ENCODE measurements at places on chromosomes 7 and 10.
A peak's percentile ranks its signal among the peaks of the same experiment; 100 is the strongest.

GRCh38 chr7:95041031-95041430 is 133.6 kb downstream of the PPP1R9A start:
- no peak for DNase-seq

GRCh38 chr10:124665980-124666379 is 78.2 kb downstream of the FAM53B start:
- DNase-seq, result no peak

- DNase-seq, result no peak
These were observed 946.3 kb downstream of the CNTNAP2 start for GRCh38 chr7:147062897-147063296.

DNA sequence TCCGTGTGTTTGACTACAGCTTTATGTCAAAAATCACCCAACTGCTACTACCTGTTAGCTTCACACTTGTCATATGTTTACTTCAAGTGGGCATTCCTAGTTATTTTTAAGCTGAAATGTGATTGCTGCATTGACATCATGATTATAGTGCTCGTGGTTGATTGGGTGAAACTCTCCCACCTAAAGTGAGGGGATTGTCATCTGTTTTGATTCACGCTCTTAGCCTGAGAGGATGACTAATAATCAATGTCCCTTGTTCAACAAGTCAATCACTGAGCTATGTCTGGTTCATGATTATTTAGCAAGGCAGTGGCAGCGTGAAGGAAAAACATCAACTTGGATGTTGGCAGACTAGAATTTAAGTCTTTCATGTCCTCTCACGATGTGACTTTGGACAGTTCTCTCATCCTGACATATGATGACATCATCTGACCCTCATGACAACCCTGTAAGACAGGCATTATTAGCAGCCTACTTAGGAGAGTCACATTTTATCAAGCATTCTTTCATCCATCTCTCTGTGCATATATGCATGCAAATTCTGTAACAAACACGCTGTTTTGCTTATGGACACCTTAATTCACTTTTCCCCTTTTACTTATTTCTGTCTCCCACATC is 352.6 kb upstream of the ZMIZ1 start:
- DNase-seq, result no peak

DNA sequence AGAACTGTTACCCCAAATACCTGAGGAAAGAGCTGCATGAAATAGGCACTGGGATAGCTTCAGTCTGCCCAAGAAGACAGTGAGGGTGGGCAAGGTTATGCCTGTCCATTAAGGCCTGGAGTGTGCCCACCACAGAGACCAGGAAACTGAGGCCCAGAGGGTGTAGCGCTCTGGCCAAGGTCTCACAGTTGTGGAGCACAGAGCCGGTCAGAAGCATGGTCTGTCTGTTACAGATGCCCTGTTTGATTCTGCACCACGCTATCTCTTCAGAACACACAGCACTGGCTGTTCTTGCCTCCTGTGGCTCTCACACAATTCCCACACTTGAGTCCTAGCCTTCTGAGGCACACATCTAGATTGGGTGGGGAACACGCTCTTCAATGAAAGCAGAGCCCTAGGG is 261.4 kb downstream of the GRID1 start:
- DNase-seq, result no peak

GRCh38 chr7:155918720-155919390 is 106.6 kb upstream of the SHH start:
- DNase-seq, result no peak

GRCh38 chr10:29257106-29257783 is 31.6 kb upstream of the LYZL1 start:
- DNase-seq, result peak; percentile 89

DNA sequence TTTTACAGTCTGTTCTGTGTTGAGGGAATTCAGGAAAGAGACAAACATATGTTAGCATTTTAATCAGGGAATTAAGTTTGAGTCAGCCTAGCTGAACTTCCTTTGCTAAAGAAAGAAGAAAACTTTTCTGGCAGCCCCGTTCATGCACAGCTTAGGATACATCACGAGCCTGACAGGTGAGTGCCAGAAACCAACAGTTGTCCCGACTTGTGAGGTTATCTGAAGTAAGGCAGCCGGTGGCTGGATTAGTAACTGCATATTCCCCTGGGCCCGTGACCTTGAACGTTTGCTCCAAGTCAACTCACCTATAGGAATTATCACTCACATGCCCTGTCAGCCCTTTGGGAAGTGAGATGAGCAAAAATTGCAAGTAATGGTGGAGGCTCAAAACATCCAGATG is 24.1 kb downstream of the RBM17 start:
- DNase-seq, result no peak

DNA sequence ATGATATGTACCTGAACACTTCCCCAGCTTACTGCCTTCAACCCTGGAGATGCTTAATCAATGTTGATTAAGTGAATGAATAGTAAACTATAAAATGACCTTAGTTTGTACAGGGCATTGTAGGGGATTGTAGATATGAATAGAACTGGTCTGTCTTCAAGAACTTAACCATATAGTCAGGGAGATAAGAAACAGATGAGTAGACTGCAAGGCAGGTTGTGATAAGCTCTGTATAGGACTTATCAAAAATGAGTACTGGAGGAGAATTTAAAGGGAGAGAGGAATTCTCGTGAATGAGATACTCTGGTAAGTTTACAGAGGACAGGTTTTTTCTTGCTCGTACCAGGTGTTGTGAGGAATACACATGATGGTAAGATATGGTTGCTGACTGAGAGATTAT is 27.6 kb downstream of the SGPL1 start:
- no peak for DNase-seq

- no peak for DNase-seq
These were observed 63.8 kb upstream of the NPS start for GRCh38 chr10:127485153-127485857.
